Activated CD4-positive, alpha-beta T cell treated with anti-CD3 and anti-CD28 coated beads, Interleukin-10, Interleukin-2, amounts not matched to agents 100 ng/mL and 50 ng/mL, durations not matched to agents 16 hours and 8 hours (primary cell): ENCODE measurements at places on chromosomes 12 and 14.

DNA sequence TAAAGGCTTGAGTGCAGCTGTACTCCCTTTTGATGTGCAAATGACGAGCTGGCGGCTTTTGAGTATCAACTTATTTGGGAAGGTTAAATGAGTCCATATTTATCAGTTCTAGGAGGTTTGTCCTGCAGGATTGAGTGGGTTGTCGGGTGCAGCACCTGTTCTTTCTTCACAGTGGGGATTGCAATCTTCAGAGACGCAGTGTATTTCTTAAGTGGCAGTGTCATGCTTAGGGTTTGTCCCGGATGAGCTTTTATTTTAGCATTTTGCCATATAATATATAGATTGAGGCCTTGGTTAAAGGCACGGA lies 1.2 kb downstream of the FUT8 start:
- DNase-seq = peak; percentile 25

DNA sequence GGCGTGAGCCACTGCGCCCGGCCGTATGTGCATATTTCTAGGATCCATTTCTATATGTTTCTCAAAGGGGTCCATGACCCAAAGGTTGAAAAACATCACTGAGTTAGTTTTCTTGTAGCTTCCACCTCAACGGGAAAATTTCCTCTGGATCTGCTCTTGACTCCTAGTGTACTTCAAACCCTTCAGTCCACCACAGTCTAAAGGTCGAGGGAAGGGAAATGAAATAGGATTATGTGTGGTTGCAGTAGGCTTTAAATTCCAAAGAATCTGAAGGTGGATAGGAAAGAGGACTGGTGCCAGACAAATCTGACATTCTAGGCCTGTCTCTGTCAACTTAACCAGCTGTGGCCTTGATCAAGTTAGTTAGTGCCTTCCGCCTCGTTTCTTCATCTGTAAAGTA lies 1.7 kb upstream of the SUOX start:
- no peak for DNase-seq

GRCh38 chr12:93500667-93501066 lies 33.4 kb downstream of the MRPL42 start:
- no peak for DNase-seq

DNA sequence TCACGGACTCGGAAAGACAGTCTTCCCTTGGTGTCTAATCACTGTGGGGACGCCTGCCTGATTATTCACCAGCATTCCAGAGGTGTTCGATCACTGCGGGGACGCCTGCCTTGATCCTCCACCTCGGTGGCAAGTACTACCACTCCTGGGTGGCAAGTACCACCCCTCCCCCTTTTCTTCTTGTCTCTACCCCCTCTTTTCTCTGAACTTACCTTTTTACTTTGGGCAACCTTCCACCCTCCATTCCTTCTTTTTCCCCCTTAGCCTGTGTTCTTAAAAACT lies 12.0 kb upstream of the LGMN start:
- no peak for DNase-seq

DNA sequence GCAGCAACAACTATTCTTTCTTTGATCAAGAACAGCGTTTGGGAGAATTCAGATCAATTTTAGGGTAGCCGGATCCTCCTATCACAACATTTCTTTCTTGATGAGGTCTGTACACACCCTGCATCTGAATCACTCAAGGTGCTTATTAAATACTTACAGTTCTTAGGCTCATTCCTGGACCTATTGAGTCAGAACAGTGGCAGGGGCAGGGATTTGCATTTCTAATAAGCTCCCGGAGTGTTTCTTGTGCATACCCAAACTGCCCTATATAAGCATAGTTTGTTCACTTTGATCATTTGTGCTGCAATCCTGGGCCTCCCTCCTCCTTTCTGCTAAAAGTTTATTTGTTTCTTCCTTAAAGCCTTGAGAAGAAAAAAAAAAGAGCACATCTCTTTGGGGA lies 80.5 kb upstream of the RPH3A start:
- DNase-seq = no peak

DNA sequence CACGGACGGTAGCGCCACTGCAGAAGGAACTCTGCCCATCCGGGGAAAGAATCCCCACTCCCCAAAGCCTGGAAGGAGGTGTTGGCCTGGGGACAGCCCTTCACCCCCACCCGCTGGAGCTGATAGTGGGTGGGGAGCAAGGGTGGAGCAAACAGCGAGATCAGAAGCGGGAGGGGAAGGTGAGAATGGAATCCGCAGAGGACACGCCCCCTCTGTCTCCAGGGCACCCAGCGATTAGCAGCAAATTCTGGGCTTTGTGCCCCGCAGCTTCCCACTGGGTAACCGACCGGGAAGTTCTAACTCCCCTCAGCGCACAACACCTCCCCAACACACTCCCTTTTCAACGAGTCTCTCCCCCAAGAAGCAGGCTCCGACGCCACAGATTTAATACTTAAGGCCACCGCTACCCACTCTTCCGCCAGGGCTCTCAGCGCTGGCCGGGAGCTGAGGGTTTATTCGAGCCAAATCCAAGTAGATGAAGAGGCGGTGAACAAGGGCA lies 1.4 kb downstream of the SLC25A29 start:
- no peak for DNase-seq

- DNase-seq = no peak
Measured at GRCh38 chr14:99715266-99716000, 31.3 kb downstream of the CYP46A1 start.

GRCh38 chr12:14930299-14930698 lies 8.0 kb downstream of the ERP27 start:
- no peak for DNase-seq

GRCh38 chr12:18967814-18968213 lies 161.7 kb upstream of the PLEKHA5 start:
- no peak for DNase-seq

- peak; percentile 3 for DNase-seq
Measured at GRCh38 chr14:63308723-63309317, 9.9 kb downstream of the GPHB5 start.

GRCh38 chr12:89279499-89279898 lies 72.8 kb downstream of the DUSP6 start:
- no peak for DNase-seq

DNA sequence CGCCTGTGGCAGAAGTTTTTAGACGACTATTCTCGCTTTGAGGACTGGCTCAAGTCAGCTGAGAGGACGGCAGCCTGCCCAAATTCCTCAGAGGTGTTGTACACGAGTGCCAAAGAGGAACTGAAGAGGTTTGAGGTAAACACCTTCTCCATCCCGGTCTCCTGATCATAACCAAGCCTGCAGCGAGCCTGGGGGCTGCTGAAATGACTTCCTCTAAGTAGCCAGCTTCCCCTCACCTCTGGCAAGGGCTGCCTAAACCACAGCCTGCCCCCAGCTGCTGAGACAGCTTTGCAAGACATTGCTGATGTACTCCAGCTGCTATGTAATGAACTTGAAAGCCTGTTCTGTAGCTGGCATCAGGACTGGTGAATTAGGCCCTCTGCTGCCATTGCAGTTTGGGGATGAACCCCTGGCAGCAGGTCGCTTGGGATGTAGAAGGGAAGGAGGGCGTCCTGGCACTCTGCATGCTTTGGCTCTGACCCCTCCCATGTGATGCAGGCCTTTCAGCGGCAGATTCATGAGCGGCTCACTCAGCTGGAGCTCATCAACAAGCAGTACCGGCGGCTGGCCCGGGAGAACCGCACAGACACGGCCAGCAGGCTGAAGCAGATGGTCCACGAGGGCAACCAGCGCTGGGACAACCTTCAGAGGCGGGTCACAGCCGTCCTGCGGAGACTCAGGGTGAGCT lies 84.6 kb downstream of the ESR2 start:
- no peak for DNase-seq

- no peak for DNase-seq
Measured at GRCh38 chr12:65524666-65525065, 246.2 kb downstream of the MSRB3 start.

GRCh38 chr14:51479584-51480325 lies 172.0 kb upstream of the FRMD6 start:
- DNase-seq = no peak

- no peak for DNase-seq
Measured at GRCh38 chr14:38524636-38525509, 269.0 kb upstream of the CLEC14A start.

- DNase-seq = no peak
Measured at GRCh38 chr14:41144370-41144769, 462.3 kb upstream of the LRFN5 start.

DNA sequence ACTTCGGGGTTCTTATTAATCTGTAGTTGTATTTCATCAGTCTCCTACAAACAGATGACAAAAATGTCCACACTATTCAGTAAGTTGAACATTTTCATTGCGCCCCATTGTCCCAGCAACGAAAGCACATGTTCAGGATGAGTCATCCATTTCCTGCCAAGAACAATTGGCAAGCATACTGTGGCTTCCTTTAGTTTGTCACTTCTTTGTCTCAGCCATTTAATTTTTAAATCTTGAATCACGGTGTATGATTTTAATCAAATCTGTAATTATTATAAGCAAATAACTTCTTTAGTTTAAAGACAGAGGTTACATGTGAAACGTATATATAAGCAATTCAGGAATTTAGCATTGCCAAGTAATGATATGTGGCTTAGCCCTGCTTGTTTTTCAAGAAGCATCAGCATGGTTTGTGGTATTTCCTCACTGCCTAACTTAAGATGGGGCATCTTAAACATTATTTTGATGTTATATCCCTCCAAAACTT lies 211.3 kb upstream of the KRR1 start:
- peak; percentile 84 for DNase-seq

- DNase-seq = no peak
Measured at GRCh38 chr12:67446716-67447115, 177.6 kb downstream of the CAND1 start.

GRCh38 chr12:64352181-64352580 lies 38.4 kb downstream of the C12orf56 start:
- DNase-seq = no peak

- DNase-seq = no peak
Measured at GRCh38 chr14:69034612-69035262, 55.6 kb upstream of the ACTN1 start.

- peak; percentile 11 for DNase-seq
Measured at GRCh38 chr12:104549815-104550480, 93.2 kb downstream of the CHST11 start.

GRCh38 chr14:96104469-96105057 lies 65.4 kb downstream of the C14orf132 start:
- DNase-seq = no peak

DNA sequence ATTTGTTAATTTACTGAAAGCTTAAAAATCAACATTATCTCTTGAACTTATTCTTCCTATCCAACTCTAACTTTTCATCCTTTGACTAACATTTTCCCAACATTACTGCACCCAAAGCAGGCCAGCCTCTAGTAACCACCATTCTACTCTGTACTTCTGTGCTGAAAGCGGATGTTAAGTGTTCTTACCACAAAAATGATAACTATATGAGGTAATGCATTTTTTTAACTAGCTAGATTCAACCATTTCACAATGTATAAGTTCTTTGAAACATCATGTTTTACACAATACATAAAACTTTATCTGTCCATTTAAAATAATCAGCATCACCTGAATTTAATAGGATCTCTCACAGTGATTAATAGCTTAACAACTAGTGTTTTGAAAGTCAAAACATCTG lies 468.5 kb upstream of the MGAT4C start:
- DNase-seq = no peak

DNA sequence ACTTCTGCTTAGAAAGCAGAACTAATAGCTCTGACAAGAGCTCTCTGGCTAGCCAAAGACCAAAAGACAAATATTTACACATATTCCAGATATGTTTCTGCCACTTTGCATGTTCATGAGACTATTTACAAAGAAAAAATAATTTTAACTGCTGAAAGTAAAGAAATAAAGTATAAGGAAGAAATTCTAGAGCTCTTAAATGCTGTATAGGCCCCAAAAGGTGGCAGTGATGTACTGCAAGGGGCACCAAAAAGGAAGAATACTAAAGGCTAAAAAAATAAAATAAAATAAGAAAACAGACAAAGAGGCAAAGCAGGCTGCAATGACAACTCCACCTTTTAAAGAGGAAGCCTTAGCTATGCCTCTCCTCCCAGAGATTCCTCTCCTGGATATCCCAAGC lies 23.0 kb downstream of the KLRK1 start:
- DNase-seq = no peak

DNA sequence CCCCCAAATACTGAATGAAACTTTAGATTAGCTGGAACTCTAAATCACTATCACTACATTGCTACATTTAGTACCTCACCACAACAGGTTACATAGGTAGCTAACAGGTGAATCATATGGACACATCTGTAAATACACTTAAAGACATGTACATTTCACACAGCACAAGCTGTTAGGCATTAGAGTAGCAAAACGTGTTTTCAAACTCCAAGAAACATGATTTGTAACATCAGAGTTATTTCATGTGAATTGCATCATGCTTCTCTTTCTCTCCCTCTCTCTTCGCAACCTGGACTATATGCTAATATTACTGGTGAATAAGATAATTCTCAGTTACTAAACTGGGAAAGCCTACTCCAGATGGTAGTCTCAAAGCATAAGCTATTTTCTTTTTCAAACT lies 4.3 kb downstream of the SEL1L start:
- DNase-seq = no peak

- DNase-seq = no peak
Measured at GRCh38 chr12:5438671-5439200, 6.8 kb downstream of the NTF3 start.

GRCh38 chr14:47846008-47846407 lies 170.6 kb upstream of the MDGA2 start:
- no peak for DNase-seq

DNA sequence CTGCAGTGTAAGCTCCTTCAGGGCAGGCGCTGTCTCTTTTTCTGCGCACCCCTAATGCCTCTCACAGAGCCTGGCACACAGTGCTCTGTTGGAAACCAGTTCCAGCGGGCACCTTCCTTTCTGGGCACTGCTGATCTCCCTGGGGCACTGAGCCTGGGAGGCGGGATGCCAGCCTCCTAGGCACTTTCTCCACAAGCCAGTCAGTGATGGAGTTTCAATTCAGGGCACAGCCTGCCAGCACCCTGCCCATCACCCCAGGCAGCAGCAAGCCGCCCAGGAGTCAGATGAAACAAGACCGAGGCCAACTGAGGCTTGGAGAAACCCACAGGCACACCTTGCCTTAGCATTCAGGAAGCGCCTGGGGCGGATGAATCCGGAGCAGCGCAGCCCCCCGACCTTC lies 5.7 kb upstream of the CTDSP2 start:
- DNase-seq = no peak

- DNase-seq = no peak
Measured at GRCh38 chr14:47040550-47040949, 389.0 kb upstream of the RPL10L start.

- no peak for DNase-seq
Measured at GRCh38 chr14:21199611-21200560, 44.0 kb upstream of the OR5AU1 start.

GRCh38 chr12:11085419-11085818 lies 6.7 kb downstream of the TAS2R43 start:
- DNase-seq = peak; percentile 35

GRCh38 chr12:126160912-126161311 lies 1095.7 kb downstream of the AACS start:
- DNase-seq = no peak

DNA sequence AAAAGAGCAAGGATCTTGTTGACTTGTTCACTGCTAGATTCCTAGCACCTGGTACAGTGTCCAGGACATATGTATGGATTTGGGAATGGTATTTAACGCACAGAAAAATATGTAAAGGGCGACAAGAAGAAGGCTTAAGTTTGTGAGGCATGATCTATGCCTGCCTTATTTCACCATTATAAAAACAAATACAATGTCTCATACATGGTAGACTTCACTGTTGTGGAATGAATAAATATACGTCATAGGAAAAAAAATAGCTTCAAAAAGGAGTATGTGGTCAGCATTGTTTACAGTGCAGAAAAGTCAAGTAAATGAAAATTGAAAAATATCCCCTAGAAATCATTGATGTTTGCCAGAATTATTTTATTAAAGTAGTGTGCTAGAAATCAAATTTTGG lies 30.0 kb downstream of the HCFC2 start:
- no peak for DNase-seq

- DNase-seq = peak; percentile 69
Measured at GRCh38 chr12:109053382-109054123, 1.2 kb downstream of the USP30 start.
